ENCODE measurements at places on chromosomes 5 and 9.

- no peak for DNase-seq
These were observed 95.5 kb upstream of the PHYKPL start for GRCh38 chr5:178327931-178328711.

GRCh38 chr5:32639943-32640342 lies 54.6 kb downstream of the SUB1 start:
- no peak for DNase-seq

DNA sequence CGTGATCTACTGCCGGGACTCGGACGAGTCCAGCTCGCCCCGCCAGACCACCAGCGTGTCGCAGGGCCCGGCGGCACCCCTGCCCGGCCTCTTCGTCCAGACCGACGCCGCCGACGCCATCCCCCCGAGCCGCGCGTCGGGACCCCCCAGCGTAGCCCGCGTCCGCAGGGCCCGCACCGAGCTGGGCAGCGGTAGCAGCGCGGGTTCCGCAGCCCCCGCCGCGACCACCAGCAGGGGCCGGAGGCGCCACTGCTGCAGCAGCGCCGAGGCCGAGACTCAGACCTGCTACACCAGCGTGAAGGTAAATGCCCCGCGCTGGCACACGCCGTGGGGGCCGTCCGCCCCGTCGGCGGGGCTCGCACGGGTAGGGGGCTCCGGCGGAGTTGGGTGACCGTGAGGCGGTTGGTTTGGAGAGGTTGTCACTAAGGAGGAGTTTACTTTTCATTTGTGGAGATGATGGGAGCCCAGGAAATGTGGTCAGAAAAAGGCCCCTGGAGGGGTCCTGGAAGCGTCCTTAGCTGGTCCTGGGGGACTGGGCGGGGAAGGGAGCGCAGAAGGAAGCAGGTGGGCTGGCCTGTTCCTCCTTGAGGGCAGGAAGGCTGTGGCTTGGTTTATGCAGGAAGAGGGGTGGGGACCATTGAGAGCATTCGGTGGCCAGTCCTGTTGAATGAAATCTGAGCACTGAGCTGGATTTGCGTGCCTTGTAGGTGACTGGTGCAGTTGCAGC lies 647 bp downstream of the PDE8B start:
- DNase-seq, result no peak

- peak; percentile 18 for DNase-seq
These were observed 83.0 kb downstream of the SMC2 start for GRCh38 chr9:104177003-104177611.

DNA sequence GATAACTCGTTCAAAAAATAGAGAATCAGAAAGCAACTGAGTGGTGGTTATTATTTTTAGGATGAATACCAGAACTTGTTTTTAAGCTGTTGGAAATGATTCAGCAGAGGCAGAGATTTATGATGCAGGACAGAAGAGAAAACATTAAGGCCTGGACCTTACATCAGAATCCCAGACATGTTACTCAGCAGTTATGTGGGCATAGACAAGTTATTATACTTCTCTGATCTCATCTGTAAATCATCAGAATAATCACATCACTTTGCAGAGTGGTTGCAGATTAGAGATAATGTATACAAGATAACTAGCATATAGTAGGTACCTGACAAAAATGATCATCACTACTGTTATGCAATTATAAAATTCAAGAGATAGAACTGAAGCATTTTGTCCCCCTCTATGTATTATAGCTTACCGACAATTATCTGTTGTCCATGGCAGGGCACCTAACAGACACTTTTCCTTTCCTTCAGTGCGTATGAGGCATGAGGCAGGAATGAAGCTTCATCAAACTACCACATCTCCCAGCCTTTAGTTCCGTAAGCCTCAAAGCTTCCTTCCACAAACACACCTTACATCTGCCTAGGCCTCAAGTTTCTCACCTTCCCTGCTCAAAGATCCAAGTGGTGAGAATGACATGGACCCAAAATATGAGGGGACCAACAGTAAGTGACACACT lies 165.9 kb downstream of the DENND1A start:
- no peak for DNase-seq

GRCh38 chr9:98836206-98836605 lies 28.7 kb downstream of the GALNT12 start:
- no peak for DNase-seq

DNA sequence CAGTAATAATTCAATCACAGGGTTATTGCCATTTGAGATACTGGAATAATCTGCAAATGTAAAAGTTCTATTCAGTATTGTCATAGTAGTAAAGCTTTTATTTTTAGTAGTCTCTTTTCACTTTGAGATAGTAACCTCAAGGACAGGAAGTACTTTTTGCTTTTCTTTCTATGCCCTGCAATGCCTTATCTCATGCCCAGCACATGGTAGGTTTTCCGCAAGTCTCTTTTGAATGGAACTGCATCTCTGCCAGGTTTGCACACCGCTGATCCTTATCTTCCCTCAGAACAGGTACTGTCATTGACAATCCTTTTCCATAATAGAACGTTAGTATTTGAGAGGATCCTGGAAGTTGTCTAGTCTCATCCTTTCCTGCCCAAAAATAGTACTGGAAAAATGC lies 91.8 kb upstream of the IFNK start:
- DNase-seq, result no peak

DNA sequence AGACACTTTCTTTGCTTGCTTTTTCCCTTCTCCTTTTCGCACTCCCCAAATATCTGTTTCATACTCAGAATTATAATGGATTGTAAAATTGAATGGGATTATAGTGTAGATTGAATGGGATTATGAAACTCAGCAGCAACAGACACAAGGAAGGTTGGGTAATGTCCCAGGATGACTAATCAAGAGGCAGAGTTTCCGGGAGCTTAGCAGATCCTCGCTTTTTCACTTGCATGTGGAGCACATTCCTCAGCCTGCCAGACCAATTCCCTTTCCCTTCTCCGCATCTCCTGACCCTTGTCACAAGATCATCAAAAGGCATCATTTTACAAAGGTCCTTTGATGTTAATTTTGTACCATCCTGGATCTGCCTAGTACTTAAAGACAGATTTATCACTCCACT lies 55.1 kb upstream of the SLC1A1 start:
- DNase-seq, result no peak

DNA sequence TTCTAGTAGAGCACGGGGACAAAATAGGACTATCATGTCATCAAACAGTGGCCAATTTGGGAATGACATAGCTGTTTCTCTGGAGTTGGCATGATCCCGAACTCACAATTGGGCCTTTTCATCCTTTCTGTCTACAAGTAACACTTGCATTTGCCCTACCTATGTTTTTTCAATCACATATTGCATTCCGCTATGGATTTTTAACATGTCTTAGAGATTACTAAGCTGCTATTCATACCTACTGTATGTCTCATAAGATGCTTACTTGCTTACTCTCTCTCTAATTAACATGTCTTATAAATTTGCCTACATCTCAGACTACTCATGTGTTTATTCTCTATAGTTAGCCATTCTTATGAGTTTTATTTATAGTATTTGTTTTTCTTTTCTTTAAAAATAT lies 341.2 kb upstream of the CTNND2 start:
- DNase-seq, result no peak

- no peak for DNase-seq
These were observed 90.5 kb upstream of the TNC start for GRCh38 chr9:115208501-115208900.

DNA sequence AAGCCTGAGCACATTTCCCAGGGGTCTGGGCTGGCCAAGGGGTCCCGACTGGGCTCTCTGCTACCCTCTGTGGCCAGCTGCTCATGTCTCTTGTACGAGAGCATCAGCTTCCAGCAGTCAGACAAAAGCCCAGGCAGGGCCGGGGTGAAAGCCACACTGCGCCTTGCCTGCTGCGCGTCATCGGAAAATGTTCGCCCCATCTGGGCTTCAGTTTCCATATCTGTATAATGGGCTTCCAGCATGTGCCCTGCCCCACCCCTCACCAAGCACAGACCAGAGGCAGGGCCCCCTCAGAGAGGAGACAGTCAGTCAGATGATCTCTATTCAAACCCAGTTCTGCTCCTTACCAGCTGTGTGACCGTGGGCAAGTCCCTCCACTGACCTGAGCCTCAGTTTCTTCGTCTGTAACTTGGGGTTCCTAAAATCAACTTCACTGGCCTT lies 8.0 kb upstream of the GRHPR start:
- no peak for DNase-seq

GRCh38 chr5:43193181-43193893 lies 1.3 kb downstream of the NIM1K start:
- DNase-seq, result peak; percentile 82

DNA sequence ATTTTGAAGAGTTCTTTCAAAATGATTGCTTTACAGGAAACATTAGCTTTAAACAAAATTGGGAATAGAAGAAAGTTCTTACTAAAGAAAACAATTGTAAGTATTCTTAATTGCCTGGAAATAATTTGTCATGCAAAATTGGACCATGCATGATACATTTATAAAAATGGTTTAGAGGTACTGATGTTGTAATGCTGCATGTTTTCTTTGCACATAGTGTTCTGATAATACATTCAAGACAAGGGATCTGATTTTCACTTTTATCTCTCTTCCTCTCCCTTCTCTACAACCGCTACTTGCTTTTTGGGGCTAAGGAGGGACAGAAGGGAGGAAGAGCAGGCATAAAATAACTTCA lies 211.6 kb upstream of the MPDZ start:
- no peak for DNase-seq

DNA sequence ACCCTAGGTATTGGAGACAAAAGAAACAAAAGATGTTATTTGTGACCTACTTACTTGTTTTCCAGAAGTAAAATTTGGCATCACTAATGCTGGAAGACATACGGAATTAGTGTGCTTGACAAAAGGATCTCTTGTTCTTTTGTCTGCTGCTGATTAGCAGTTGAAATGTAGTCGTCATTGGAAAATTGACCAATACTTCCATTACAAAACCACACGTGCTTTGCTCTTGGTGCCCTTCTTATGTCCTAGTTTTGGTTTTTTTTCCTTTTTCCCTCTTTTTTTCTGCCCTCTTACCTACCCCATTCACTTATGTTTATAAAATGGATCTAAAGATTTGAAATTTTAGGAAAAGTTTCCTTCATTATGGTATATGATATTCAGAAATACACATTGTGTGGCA lies 197.4 kb downstream of the FER start:
- DNase-seq, result no peak

GRCh38 chr5:159458217-159458711 lies 128.0 kb upstream of the IL12B start:
- DNase-seq, result peak; percentile 15
